ENCODE measurements at places on chromosomes 2 and 18.

DNA sequence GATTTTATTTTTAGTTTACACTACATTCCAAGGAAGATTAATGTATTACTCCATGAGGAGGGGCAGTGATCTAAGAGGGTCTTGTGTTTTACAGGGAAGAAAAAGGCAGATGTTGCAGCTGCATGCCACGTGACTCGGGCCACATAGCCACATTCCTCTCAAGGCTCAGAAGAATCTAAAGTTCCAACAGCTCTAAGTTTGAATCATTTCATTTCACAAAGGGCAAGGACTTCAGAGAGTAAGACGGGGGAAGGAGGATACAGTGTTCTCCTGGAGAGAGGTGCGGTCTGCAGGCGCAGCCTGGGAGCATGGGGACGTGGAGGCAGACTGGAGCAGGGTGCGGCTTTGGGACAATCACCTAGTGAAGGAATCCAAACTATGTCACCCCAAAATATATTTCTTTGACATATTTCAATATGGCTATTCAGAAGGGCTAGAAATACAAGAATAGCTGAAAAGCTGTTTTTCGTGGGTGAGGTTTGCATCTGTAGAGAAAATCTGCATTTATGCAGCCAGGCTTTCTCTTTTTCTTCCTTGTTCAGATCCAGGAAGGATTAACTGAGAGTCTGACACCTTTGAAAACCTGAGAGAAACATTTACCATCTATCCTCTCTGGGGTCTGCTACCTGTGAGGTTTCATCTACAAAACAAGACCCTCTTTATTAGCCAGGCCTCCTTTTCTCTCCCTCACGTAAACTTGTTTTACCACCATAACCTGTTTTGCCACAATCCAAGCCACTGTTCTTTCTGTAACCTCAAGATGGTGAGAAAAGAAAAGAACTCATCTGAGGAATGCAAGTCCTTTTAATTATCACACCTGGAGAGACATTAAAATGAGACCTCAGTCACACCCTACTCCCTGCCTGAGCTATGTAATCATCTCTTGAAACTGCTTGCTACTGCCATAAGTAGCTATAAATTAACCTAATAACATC is 165.1 kb upstream of the NDUFV2 start:
- DNase-seq = no peak

- DNase-seq = no peak
Observed at GRCh38 chr2:218622606-218623365, 15.1 kb downstream of the PLCD4 start.

DNA sequence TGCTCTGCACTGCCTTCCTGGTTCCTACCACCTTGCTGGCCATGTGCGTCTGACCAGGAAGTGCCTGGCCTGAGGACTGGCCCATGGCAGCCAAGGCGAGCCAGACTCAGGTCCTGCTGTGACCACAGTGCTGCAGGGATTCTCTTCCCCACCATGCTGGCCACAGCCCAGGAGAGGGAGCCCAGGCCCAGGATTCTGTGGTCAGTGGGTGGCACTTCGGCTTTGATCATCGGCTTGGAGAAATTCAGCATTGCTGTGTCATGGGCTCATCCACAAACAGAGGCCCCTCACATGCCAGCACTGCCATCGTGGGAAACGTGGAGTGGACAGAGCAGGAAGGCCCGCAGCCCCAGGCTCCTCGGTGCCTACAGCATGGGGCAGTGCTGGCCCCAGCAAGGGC is 211.6 kb downstream of the SEPTIN10 start:
- DNase-seq = no peak

DNA sequence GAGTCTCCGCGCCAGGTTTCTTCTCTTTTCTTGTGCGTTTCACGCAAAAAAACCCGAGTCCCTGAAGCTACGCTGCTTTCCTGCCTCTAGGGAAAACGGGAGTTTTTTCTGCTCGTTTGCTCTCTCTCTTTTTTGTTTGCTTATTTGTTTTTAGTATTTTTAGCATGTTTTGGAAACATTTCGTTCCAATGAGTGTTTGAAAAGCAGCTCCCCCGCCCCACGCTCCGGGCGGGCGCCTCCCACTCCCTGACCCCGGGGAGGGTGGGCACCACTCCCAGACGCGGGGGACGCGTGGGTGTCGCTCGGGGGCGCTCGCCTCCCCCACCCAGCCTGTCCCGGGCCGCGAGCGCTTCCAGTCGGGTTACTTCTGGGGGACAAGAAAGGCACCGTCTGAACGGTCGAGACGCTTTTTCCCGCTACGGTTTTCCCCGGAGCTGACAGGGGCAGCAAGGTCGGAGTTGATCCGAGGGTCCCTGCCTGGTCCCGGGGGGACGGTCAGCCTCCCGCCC is 446 bp upstream of the EFHD1 start:
- DNase-seq = peak; percentile 18

DNA sequence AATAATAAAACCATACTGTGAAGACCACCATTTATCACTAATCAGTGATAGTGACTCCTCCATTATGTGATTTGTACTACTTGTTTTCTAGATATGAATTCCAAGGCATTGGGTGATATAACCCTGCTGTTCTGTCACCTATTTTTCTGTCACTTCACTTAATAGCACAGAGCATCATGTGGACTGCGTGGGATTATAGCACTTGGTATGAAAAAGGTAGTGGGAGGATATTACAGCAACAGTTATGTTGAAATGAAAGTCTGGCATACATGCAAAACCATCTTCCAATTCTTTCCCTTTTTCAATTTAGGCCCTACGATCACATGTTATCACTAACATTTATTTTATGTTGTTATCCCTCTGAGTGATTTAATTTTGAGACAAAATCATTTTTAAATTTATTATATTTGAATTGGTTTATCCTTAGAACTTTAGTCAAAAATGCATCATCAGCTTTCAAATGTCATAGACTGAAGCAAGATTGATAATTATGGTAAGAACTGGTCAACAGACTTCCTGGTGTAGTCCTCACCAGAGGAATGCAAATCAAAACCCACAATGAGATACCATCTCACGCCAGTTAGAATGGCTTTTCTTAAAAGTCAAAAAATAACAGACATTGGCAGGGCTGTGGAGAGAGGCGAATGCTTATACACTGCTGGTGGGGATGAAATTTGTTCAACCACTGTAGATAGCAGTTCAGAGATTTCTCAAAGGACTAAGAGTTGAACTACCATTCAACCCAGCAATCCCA is 242.6 kb downstream of the IKZF2 start:
- no peak for DNase-seq

GRCh38 chr2:208363485-208363884 is 43.1 kb upstream of the PTH2R start:
- DNase-seq = peak; percentile 70

DNA sequence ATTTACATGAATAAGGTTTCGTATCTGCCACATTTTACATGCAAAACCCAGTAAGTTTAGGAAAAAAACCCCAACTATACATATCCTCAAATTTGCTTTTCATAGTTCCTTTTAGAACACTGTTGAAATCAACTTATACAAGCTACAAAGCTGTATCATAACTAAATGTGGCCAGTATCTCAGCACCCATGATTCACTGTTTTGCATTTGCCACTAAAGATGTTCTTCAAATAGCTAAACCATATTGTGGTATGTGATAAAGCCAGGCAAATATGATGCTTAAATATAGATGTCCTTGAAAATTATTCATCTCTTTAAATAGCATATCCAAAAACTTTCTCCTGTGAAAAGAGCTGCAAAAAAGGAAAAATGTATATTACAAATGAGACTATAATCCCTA is 29.9 kb downstream of the ROCK2 start:
- no peak for DNase-seq

- no peak for DNase-seq
Observed at GRCh38 chr18:49168281-49168985, 217.7 kb upstream of the SMAD7 start.

DNA sequence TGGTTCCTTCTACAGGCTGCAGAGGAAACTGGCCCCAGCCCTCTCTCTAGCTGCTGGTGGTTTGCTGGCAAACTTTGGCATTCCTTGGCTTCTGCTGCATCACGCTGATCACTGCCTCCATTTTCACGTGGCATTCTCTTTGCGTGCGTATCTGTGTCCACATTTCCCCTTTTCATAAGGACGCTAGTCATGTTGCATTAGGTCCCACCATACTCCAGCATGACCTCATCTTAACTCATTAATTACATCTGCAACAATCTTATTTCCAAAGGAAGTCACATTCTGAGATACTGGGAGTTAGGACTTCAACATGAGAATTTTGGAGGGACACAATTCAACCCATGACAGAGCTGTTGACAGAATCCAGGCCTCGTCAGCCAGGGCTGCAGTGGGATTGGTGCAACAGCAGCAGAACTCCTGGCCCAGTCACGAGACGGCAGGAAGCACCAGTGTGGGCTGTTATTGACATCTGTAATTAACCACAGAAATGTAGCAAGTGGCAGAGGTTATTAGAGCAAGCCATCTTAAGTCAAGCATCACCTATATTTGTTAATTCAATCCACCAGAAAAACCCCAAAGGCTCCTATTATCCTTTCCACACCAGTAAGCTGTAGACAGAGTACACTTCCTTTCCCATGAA is 132.4 kb downstream of the TMEM163 start:
- DNase-seq = no peak

- peak; percentile 64 for DNase-seq
Observed at GRCh38 chr2:28137221-28137620, 246.7 kb downstream of the BABAM2 start.

GRCh38 chr2:22027345-22028005 is 903.7 kb downstream of the TDRD15 start:
- DNase-seq = no peak

GRCh38 chr18:12531749-12532148 is 124.0 kb downstream of the PRELID3A start:
- DNase-seq = no peak

All from HS-5 (cell line).